Mesendoderm (in vitro differentiated cells): ENCODE measurements at places on chromosomes 13 and 19.

DNA sequence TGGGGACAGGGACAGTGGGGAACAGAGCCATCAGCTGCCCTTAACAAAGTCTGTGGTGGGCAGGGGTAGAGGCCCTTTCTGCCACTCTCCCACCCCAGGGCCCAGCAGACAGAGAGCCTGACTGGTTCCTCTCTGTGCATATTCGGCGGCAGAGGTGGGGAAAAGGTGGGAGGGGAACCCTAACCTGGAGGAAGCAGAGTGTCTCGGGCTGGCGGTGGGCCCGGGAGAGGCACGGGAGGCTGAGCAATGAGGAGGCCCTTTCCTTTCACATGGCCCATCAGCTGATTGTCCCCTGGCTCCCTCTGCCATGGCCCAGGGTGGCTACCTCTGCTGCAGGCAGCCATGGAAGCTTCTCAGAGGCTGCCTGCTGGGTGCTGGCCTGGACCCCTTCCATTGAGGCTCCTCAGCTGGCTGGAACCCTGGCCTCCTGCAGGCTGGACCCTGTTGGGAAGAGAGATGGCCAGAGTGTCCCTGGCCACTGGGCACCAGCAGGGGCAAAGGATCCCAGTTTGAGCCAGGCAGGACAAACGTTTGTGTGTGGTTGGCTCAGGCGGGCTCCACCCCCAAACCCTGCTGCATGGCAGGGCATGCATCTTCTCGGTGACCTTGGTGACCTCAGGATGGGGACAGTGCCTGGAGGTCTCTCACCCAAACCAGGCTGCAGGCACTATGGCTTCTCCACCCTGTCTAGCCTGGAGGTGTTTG is 202.8 kb upstream of the ZNF536 start:
- no peak for DNase-seq

DNA sequence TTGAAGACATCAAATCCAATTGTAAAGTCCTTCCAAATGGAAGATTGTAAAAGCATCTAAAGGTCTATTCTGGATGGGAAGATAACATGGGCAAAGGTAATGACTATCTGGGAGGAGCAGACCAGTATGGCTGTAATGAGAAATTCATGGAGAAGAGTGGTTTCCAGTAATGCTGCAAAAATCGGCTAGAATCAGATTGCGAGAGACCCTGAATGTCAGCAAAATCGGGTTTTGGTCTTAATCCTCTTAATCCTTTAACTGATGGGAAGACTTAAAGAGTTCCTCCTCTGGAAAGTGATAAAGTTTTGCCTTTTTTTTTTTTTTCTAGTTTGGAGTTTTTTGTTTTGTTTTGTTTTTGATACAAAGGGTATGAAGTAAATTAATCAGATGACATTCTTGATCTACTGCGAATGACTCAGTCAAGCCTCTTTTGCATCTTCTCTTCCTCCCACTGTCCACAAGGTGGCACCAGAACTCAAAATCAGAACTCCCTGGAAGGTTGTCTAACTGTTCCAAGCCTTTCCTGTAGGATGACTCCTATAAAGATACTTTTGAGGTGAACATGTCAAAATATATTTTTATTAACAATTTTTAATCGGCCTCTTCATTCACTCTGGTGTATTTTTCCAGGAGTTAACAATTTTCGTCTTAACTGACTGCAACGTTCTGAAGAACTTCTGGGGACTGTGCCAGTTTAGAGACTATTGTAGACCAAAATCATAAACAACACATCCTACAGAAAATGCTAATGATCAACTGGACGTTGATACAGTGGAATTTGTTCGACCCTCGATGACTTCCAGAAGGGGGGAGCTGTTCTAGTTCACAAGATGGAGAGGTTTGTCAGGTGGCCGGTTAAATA is 213.3 kb upstream of the MIR17HG start:
- DNase-seq = peak; percentile 79

GRCh38 chr13:111570911-111571310 is 250.5 kb downstream of the TEX29 start:
- DNase-seq = no peak

GRCh38 chr13:24165746-24166145 is 5.2 kb downstream of the SPATA13 start:
- DNase-seq = no peak

GRCh38 chr13:109357751-109358471 is 428.5 kb downstream of the IRS2 start:
- DNase-seq = peak; percentile 53

- no peak for DNase-seq
Observed at GRCh38 chr13:40786568-40786996, 2.8 kb upstream of the SLC25A15 start.

DNA sequence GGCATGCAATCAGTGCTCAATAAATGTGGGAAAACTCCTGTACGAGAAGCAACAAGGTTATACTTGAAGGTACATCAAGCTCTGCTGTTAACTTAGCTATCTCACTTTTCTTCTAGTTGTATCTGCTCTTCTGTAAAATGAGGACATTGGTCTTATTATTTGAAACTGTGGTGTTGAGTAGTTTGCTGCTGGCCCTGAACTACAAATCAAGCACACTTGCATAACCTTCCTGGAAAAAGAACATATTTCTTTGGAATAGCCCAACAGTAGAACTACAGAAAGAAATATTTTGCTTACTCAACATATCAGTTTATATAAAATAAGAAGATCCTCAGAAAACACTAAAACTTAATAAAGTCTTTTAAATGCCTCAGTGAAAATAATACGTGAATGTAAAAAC is 203.0 kb downstream of the KCTD12 start:
- no peak for DNase-seq

GRCh38 chr19:6032827-6033226 is 54.9 kb upstream of the RANBP3 start:
- DNase-seq = no peak

DNA sequence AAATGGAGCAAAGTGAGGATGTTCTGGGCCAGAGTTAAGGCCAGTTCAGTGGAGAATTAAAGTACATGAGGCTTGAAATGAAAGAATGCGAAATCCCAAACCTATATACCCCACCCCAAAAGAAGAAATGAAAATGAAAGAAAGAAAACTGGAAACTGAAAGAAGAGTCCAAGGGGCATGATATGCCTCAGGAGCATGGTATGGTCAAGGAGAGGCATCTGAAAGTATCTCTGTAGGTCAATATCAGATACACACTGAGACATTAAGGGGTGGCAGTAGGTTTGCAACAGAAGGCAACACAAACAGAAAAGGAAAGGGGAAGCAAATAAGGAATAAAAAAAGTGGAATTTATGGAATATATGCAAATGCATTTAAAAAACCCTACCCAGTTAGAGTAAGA is 166.5 kb downstream of the COG6 start:
- DNase-seq = no peak

GRCh38 chr19:38744874-38745273 is 600 bp upstream of the CAPN12 start:
- DNase-seq = no peak

- DNase-seq = peak; percentile 41
Observed at GRCh38 chr19:15252398-15253018, 20.3 kb upstream of the EPHX3 start.

GRCh38 chr13:94031609-94032008 is 447.9 kb downstream of the DCT start:
- peak; percentile 51 for DNase-seq

- peak; percentile 27 for DNase-seq
Observed at GRCh38 chr13:33375421-33375820, 89.9 kb upstream of the STARD13 start.

GRCh38 chr13:36954542-36954941 is 34.5 kb upstream of the SMAD9 start:
- DNase-seq = no peak

DNA sequence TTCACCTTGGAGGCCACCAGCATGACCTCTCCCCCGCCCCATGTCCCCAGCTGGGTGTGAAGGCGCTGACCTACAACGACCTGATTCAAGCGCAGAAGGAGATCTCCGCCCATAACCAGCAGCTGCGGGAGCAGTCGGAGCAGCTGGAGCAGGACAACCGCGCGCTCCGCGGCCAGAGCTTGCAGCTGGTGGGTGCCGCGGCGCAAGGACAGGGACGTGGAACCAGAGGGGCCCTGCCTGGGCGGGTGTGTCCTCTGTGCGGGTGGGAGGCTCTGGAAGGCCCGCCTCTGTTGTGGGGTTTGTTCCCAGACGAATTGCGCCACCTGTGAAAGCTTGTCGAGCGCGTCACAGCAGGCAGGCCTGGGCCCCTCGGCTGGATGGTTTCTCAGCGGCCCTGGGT is 22.3 kb downstream of the PLEKHJ1 start:
- no peak for DNase-seq

DNA sequence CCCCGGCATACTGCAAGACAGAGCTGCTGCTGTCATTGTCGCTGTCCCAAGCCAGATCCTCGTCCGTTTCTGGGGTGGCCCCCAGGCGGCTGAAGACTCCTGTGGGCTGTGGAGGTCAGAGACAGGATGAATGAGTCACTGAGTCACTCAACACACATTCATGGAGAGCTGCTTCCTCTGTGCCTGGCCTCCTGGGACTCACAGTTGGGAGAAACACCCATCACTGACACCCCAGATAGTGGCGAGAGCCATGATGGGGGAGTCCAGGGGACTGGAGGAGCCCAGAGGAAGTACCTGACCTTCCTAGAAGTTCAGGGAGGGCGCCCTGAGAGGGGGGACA is 26.0 kb downstream of the C19orf47 start:
- no peak for DNase-seq

- no peak for DNase-seq
Observed at GRCh38 chr13:40381935-40382764, 284.3 kb downstream of the FOXO1 start.

DNA sequence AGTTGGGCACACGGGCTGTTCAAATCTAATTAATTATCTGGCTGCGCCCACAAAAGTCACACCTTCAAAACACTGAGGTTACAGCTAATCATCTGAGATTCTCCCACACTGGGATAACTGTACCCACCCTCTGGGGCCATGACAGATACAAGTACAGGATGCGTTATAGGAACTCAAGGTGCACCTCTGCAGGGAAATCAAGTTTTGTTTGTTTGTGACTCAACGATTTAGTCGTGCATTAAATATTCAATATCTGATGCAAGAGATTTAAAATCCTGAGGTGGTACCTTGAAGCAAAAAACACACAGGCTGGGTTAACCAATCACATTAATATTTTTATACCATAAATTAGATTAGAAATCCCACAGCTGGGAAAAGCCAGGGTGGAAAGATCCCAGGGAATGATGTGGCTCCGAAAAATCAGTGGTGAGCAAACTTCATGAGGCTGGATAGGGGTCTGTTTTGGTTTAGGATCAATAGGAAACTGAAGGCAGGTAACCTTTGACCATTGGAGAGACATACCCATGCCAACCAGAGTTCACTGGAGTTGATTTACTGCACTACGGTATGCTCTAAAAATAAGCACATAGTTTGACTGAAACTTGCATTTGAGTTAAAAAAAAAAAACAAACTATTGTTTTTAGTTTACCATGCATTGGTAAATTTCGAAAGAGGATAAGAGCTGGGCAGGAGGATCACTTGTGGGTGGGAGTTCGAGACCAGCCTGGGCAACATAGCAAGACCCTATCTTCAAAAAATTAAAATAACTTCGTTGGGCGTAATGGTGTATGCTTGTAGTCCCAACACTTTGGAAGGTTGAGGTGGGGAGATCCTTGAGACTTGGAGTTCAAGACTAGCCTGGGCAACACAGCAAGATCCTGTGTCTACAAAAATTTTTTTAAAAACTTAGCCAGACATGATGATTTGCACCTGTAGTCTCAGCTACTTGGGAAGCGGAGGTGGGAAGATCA is 23.9 kb upstream of the CEBPG start:
- DNase-seq = no peak

DNA sequence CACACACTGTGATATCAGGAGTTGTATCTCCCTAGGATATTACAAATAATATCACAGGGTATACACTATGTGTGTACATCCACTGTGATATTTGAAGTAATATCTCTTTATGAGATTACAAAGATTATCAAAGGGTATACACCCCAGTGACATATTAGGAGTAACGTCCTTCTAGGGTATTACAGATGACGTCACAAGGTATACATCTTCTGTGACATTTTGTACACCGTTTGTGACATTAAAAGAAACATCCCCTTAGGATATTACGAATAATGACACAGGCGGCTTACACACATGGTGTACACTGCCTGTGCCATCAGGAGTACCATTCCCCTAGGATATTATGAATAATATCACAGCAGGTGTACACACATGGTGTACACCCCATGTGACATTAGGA is 13.4 kb upstream of the RGCC start:
- no peak for DNase-seq

DNA sequence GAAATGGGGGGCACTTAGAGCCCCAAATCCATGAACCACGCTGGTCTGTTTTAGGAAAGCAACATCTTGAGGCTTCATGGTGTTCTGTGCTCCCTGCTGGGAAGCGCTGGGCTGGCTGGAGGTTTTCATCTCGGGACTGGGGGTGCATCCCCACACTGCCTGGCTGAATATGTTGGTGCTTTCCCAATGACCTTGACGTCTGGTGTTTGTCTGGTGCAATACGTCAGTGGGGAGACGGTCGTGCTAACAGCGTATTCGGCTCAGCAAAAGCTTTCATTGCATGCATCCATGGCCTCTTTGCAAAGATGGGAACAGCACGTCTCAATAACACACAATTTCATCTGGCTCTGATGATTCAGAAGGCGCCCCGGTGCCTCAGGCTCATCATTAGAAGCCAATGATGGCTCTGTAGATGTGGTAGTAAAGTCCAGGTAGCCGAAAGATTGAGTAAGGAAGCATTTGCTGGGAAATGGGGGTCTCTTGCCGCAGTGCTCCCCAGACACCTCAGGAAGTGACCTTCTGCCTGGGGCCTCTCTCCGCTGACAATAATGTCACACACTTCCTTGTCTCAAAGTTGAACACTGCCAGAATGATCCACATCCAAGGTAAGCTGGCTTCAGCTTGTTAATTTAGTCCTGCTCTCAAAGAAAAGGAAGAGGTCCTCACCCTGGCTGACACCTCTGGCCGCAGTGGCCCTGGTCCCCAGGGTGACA is 97.7 kb downstream of the ING1 start:
- DNase-seq = no peak

DNA sequence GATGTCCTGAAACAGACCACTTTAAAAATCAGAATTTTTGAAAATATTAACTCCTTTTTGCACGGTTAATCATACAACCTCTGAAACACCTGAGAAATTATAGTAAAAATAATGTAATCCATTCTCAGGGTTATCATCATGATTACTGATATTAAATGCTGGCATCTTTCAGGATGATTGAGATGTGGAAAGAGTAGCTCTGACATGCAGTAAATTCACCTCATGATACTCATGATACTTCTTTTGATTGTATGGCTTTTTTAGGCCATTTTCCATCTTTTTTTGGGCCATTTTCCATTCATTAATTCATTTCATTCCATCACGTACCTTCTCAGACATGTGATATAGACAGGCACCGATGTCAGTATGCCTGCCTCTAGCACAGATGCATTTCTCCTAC is 85.1 kb downstream of the FGF14 start:
- no peak for DNase-seq

- DNase-seq = no peak
Observed at GRCh38 chr13:45215392-45216077, 14.7 kb upstream of the KCTD4 start.

- peak; percentile 32 for DNase-seq
Observed at GRCh38 chr19:41871573-41872383, 5.3 kb upstream of the CD79A start.

- DNase-seq = peak; percentile 54
Observed at GRCh38 chr19:46493236-46494145, 2.2 kb downstream of the PNMA8B start.

- DNase-seq = no peak
Observed at GRCh38 chr13:92560883-92561282, 665.7 kb upstream of the GPC6 start.

- no peak for DNase-seq
Observed at GRCh38 chr13:71461892-71462291, 405.1 kb downstream of the DACH1 start.
